Aorta (tissue), 5 donors: ENCODE measurements at places on chromosomes 13 and 19. TPM values are rescaled to one million over a fixed set of nuclear protein-coding genes. Genes with fewer than 3 reads are reported as not detected.

PCCA gene
- 25.5 TPM for total RNA-seq

ZNF560 gene
- total RNA-seq = not detected

ZFR2 gene
- total RNA-seq = not detected

LCP1 gene
- total RNA-seq = 76.5 TPM

ADGRE3 gene
- 0.63 TPM for total RNA-seq

ZNF439 gene
- 13.3 TPM for total RNA-seq

ZNF813 gene
- 3.0 TPM for total RNA-seq

DNA sequence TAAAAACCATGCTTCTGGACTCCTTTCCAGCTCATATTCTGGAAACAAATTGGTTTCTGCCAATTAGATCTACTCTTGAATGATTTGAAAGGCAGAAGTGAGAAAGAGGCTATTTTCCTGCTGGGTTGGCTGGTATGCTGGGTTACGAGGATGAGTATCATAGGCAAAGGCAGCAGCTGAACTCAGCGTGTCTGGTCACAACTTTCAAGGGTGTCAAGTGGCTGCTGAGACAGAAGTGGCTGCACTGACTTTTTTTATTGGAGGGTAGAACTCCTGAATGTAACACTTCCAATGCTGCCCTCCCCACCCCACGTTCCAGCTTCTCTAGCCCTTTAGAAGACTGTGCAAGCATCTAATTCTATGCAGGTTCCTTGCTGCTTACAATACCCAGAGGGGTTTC is 8.3 kb upstream of the DZIP1 start:
- no peak for DNase-seq

GRCh38 chr13:29892151-29892550 is 41.7 kb upstream of the UBL3 start:
- no peak for DNase-seq

- no peak for DNase-seq
Measured at GRCh38 chr19:4014541-4015491, 7.3 kb downstream of the PIAS4 start.

GRCh38 chr13:114112231-114112825 is 20.1 kb downstream of the RASA3 start:
- peak; percentile 71 for DNase-seq

DNA sequence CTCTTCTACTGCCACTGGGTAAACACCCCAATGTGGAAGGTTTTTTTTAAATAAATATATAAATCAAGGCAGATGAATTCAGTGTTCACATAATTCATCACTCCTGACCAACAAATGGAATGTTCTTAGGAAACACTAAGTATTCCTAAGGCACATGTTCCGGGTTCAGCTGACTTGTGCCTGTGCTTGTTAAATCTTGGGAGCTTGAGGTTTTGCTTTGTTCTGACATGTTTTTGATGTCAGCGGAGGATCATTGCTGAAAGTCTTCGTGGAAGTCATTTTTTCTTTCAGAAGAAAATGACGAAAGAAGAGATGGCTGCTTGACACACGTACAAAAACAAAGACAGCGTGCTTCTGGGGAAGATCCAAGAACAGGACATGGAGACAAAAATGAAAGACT is 185.8 kb downstream of the MZT1 start:
- no peak for DNase-seq

- peak; percentile 90 for DNase-seq
Measured at GRCh38 chr13:95191821-95192563, 109.3 kb downstream of the ABCC4 start.

DNA sequence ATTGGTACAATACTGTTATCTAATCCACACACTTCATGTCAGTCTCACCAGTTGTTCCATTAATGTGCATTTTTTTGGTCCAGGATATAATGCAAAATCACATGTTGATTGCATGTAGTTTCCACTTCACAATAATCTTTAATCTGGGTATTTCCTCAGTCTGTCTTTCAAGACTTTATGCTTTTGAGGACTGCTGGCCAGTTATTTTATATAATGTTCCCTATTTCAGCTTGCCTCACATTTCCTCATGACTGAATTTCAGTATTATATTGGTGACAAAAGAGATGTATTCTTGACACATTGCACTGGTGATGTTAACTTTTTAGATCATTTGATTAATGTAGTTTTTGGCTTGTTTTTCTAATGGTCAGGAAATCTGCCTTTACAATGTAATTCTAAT is 368.3 kb downstream of the IRS2 start:
- no peak for DNase-seq

- no peak for DNase-seq
Measured at GRCh38 chr13:97225533-97225932, 3.4 kb downstream of the MBNL2 start.

- no peak for DNase-seq
Measured at GRCh38 chr19:12628040-12629022, 17.6 kb downstream of the ZNF791 start.

- DNase-seq = no peak
Measured at GRCh38 chr13:100139817-100140216, 50.9 kb downstream of the PCCA start.

DNA sequence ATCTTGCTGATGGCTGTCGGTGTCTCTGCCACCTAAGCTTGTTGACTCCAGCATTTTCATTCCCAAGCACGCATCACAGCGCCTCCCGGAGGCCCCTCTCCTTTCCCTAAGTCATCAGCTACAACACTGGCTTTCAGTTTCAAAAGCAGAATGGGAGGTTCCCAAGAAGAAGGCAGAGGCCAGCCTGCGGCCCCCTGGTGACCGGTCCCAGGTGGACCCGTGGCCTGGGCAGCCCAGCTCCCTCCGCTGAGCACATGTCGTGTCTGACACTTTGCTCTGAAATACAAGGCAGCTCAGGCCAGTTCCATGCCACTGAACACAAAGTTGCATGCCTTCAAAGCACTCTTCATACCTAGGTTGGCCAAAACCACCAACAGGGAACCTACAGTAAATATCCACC is 8.5 kb downstream of the MLLT1 start:
- DNase-seq = no peak

DNA sequence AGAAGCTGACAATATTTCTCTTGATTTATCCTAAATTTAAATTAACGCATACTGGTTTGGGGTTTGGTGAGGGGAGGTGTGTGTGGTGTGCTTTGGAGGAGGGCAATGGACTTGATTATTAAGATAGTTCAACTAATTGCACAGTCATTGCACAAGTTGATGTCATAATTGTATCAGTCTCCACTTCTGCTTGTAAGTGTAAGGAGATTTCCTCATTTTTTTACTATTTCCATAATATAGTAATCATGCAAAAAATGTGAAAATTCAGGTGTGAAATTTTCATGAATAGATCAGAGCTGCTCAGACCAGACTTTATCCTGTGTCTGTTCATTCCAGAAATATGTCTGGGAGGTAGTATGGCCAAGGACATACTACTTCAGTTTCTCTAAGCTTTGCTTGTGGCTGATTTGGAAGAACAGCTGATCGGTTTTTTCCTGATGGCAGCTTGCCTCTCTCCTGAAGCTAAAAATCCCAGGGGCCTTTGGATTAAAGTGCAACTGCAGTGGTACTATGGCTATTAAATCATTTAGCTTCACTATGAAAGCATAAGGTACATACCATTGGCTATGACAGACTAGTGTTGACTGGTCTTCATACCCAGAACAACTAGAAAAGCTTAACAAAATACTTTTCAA is 201.8 kb upstream of the MIR17HG start:
- DNase-seq = no peak

DNA sequence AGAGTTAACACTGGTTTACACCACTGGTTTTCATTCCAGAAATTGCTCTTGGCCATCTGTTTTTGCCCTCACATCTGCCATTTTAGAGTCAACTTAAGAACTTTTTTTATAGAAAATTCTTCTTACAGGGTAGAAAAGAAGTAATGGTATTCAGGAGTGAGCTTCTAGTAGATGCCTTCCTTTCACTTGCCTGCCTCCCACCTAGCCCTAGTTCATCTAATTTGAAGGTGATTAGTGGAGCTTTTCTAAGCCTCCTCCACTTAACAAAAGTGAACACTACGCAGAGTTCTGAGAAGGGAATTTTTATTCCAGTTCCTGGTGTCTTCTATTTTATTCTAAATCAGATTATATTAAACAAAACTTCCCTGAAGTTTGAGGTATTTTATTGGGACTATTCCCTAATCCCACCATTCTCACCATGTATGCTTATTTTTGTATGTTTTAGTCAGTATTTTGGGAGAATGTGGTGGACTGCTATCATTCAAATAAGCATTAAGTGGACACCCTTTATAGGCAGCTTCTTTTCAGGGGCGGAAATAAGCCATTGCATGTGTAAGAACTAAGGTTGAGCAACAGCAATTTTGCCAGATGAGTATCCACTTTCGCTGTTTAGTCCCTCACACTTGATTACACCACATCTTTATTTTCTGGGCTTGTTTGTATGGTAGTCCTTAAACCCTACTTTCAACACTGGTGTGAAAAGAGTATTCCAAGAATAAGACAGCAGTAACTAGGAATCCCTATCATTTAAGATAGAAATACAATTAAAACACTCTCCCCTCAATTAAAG is 156.9 kb downstream of the ENOX1 start:
- DNase-seq = no peak

GRCh38 chr13:111371720-111372119 is 51.3 kb downstream of the TEX29 start:
- DNase-seq = no peak

DNA sequence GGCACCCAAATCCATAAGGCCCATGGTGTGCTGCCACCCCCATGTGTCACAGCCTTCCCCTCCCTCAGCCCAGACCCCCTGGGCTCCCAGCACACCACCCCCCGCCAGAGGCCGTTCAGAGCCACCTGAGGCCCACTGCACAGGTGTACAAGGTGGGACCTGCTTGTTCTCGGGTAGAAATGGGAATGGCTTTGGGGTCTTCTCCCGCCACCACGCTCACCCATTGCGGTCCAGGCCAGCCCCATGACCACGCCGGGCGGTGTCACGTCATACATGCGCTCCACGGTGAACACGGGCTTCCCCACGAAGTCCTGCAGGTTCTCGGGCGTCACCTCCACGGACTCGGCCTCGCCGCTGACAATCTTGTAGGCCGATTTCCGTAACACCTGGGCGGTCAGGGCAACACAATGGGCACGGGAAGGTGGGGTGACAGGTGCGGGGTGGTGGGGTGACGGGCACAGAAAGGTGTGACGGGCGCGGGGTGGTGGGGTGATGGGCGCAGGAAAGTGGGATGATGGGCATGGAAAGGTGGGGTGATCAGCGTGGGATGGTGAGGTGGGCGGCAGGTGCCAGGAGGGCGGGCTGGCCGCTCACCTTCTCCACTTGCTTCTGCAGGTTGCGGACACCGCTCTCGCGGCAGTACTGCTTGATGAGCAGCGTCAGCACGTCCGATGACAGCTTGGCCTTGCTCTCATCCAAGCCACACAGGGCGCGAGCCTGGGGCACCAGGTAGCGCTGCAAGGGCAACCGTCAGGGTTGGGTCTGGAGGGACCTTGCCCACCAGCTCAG is 4.3 kb downstream of the RPL36 start:
- DNase-seq = no peak

GRCh38 chr13:98300956-98301641 is 124.0 kb upstream of the RNF113B start:
- DNase-seq = no peak

DNA sequence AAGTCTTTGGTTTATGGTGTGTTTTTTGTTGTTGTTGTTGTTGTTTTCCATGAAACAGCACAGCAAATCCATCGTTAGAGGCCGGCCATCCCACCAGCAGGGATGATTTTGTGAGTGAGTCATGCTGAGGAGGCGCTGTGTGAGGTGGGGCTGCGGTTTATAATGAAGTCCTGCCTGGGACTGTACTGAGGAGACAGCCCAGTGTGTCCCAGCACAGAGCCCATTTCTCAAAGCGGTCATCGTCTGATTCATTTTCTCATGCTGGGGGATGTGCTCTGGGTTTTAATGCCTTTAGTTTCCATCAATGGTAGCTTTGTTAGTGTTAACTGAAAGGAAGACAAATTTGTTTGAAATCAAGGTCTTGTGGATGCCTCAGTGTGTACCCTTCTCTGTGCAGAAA is 129.3 kb upstream of the SERP2 start:
- no peak for DNase-seq

DNA sequence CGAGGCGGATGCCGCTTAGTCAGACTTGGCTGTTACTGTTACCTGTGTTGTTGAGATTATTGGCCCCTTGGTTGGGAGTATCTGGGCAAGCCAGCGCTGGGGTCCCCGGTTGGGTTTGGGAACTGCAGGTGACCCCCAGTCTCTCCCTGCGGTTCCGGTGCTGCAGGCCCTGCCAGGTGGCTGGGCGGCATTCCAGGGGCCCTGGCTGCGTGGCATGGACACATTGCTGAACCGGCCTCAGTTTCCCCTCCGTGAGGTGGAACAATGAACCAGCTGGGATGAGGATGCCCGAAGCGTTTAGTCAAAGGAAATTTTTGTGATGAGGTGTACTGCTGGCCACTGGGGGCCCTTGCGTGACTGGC is 538 bp downstream of the B3GNT3 start:
- no peak for DNase-seq

- DNase-seq = no peak
Measured at GRCh38 chr13:20609145-20609544, 42.2 kb downstream of the IFT88 start.

- peak; percentile 92 for DNase-seq
Measured at GRCh38 chr13:30422054-30422839, at the start of gene UBE2L5. TSS of gene UBE2L5 (plus strand) at chr13:30422493. CDS start at chr13:30427991, 5,498 bp downstream.

DNA sequence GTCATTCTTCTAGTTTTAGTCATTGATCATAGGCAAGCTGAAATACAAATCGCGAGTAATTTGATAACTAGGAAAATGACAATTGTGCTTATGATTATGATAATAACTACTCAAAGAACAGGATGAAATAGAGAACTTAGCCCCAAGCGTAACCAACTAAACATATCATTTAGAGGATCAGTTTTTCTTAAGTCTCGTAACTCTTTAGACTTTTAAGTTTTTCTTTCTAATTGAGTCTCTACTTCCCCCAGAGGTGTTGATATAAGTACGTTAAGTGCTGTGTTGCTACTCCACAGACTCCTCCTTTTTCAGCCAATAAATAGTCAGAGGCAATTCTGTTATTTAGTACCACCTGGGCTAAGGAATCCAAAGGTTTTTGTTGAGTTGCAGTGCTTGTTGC is 96.3 kb downstream of the NHLRC3 start:
- no peak for DNase-seq

DNA sequence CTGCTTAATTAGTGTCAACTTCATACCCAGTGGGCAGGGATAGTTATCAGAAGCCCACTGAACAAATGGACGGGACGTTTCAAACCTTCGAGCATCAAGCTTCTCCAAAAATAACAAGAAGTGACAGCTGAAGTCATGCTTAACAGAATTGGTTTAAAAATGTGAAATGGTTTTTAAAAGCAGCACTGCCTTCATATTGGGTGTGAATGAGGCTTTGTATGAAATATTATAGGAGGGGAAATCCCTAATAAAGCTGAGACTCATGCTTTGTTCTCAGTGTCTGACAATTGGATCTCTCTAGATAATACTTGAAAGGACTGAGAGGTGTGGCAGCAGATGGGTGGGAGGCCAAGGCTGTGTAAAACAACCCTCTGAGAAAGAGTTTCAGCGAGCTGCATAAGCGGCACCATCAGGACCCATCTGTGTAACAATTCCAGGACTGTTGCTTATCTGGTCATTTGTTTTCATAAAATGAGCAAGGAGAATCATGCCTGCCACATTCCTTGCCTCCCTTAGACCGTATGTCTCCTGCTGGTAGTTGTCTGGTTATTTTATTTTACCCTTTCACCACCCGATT is 667.7 kb downstream of the DIAPH3 start:
- DNase-seq = no peak

- DNase-seq = no peak
Measured at GRCh38 chr13:87459419-87459818, 211.8 kb upstream of the SLITRK5 start.
